GM12878 (cell line): ENCODE measurements at places on chromosomes 6 and 20.

DNA sequence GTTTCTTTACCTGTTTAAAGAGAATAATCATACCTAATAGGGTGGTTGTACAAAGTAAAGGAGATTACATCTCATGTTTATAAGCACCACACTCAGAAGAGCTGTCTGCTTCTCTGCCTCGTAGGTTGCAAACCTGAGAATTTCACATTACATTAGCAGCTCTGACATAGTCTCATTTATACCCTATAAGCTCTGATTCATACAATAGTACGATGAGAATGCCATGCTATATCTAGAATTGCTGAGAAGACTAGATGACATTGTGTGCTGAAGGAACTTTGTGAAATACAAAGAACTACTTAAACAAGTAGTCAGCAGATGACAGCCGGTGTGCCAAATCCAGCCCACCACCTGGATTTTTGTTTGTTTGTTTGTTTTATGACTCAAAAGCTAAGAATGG is 121.2 kb downstream of the ADAT2 start:
- no peak for DNase-seq

- no peak for DNase-seq
These were observed 291.9 kb upstream of the PRDM1 start for GRCh38 chr6:105794239-105794638.

DNA sequence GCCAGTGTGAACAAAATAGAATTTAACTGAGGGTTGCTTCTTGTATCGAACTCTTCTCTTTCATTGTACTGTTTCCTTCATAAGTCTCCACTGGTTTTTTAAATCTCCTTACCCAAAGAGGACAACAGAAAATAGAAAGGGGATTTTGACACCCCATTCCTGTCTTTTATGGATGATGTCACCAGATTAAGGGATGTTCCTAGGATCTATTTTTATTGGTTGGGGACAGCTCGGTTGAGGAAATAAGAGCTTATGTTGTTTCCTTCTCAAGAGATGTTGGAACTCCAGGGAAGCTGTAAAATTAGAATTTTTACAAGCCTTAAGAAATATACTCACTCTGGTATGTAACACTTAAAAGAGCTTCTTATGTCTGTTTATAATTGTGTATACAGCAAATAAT is 171.5 kb downstream of the PHF3 start:
- no peak for DNase-seq

DNA sequence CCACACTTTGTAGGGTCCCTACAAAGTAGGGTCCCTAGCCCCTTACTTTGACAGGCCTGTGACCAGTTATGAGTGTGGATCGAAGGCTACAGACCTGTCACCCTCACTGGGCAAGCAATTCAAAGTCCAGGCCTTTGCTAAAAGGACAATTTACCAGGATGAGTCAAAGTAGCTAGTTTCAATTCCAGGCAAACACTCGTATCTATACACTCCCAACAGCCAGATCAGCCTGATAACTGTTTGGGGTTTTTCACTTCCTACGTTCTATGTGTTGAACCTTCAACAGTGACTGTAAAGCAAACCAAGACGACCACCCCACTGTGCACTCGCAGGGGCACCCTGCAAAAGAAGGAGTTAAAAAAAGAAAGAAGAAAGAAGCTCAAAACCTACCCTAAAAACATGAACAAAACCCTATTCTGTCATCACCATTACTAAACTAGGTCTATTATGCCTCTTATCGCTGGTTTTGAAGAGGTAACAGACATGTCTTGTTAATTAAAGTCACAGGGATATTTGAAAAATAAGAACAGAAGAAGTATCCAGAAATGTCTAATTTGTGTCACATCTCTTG is 3.2 kb downstream of the GFOD1 start:
- no peak for DNase-seq

- DNase-seq = no peak
These were observed 70.0 kb upstream of the FRMD1 start for GRCh38 chr6:168149015-168149414.

GRCh38 chr6:152353440-152353839 is 283.7 kb downstream of the SYNE1 start:
- no peak for DNase-seq

DNA sequence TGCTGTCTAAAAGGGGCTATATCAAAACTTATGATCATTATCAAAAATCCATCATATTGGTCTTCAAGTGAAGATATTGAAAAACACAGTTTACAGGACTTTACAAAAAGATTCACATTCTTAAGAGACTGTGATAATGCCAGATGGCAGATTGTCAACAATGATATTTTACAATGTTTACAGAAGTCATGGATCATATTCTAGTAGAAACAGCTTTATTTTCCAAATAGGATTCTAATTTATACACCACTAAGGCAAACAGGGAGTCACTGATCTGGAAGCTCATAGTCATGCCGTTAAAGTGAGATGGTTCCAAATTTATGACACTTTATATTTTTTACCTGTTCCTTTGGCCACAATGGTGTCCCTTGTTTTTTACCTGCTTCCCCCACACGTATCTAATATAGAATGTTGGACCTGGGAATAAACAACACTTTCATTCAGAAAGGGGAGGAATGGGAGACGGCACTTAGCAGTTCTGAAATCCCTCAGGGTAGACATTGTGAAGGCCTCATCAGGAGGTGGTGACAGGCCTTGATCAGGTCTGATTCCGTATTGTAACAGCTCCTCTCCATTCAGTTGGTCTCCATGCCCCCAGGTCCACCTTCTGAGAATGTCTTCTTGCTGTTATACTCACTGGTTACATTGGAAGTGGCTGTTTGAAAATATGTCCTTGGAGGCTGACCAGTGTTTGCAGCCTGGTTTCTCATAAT is 228.6 kb downstream of the ADGB start:
- DNase-seq = no peak

GRCh38 chr6:29528988-29529560 is 30.5 kb downstream of the UBD start:
- DNase-seq = no peak

DNA sequence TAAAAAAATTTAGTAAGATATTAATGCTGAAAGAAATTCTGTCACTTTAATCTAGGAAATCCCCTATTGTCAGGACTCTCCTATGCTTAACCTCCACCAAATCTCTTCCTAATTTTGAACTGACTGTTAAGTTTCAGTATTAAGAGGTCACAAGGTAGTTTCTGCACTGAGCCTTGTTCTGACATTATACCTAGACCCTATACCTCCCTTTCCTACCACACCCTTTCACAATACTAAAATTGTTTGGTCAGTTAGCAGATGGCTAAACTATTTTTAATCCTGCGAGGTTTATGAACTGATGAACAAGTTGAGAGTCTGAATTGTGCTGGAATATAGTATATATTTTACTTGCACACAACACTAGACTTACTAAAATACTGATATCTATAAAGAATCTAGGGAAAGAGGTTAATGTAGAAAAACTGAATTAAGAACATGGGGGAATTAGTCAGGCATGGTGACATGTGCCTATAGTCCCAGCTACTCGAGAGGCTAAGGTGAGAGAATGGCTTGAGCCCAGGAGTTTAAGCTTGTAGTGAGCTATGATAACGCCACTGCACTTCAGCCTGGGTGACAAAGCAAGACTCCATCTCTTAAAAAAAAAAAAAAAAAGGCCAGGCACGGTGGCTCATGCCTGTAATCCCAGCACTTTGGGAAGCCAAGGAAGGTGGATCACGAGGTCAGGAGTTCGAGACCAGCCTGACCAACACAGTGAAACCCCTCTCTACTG is 51.5 kb downstream of the HBS1L start:
- DNase-seq = peak; percentile 69
